AG20443 (cell line): ENCODE measurements at places on chromosomes 16 and 17.

DNA sequence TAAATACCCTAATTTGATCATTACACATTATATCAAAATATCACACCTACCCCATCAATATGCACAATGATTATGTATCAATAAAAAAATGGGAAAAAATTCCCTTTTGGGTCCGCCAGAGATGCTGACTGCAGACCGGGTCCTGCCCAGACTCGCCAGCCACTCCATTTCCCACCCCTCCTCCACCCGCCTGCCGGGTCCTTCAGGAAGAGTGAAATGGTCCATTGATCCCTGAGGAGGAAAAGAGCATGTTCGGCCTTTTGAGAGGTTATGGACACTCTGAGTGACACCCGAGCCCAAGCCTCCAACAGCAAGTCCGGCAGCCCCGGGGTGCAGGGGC is 123.9 kb upstream of the ZFHX3 start:
- DNase-seq = no peak

DNA sequence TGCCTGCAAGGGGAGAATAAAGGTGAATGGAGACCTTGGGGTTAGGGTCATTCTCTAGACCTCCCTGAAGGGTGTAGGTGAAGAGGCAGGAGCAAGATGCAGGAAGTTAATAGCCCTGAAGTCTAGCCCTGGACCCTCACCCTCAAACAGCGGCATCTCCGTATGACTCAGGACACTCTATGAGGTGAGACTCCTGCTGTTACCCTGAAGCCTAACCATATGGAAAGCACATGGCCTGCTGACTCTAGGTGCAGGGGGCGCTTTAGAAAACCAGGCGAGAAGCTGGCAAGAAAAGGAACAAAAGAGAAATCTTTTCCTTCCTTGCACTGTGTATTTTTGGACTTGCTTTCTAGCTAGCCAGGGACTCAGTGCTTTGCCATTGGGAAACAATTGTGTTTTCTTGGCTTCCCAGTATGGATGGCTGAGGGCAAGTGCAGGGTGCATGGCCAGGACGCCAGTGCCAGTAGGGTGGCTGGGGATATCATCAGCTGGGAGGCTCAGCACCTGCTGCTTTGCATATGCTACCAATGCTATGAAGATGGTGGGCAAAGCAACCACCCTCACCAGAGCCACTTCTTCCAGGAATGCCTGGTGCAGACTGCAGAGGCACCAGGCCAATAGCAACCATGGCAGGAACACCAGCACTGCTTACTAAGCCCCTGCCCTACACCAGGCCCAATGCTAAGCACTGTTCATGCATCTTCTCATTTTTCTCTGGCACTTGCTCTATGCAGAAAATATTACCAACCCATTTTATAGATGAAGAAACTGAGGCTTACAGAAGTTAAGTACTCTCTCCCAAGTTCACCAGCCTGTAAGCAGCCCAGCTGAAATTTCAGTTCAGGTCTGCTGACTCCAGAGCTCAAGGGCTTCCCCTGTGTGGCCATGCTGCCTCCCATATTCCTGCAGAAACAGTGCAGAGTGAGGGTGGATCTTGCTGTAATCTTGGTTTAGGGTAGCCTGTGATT is 425.1 kb downstream of the SLC39A11 start:
- DNase-seq = no peak

GRCh38 chr17:78020717-78021108 is 62.2 kb downstream of the TNRC6C start:
- DNase-seq = no peak

- DNase-seq = no peak
Observed at GRCh38 chr16:4240624-4241023, 1.3 kb downstream of the SRL start.

- DNase-seq = no peak
Observed at GRCh38 chr17:9380361-9380760, 195.3 kb downstream of the STX8 start.

DNA sequence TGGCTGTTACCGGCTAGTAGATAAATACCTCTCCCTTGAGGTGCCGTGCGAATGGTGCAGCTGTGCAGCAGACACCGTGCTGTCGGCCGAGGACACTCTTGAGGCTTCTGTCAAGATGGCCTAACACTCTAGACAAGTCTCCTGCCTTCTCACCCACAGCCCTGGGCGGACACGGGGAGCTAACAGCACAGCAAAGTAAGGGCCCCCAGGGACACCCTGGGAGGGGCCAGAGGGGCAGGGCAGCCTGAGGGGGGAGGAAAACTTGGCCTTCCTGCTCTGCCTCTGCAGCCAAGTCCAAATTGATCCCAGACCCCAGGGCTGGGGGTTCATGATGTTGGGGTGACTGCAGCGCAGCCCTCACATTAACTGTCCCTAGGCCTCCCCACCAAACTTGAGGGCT is 210.2 kb downstream of the RPTOR start:
- DNase-seq = no peak

DNA sequence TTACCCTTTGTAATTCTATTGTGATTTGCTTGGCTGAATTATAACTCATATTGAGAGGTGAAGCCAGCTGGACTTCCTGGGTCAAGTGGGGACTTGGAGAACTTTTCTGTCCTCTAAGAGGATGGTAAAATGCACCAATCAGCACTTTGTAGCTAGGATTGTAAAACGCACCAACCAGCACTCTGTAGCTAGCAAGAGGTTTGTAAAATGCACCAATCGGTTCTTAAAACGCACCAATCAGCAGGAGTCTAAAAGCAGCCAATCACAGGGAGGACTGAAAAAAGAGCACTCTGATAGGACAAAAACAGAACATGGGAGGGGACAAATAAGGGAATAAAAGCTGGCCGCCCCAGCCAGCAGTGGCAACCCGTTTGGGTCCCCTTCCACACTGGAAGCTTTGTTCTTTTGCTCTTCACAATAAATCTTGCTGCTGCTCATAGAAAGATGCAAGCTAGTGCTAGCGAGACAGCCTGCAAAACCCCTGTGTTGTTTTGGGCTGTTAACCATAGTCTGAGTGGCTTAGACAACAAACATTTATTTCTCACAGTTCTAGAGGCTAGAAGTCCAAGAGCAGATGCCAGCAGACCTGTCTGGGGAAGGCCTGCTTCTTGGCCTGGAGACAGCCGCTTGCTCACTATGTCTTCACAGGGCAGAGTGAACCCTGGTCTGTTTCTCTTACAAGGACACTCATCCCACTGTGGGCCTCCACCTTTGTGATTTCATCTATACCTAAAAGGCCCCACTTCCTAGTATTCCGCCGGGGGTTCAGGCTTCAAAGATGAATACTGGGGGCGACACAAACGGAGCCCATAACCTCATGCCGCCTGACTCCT is 39.0 kb upstream of the CRISPLD2 start:
- DNase-seq = no peak

- DNase-seq = no peak
Observed at GRCh38 chr16:75868636-75869632, 142.6 kb upstream of the CPHXL start.

DNA sequence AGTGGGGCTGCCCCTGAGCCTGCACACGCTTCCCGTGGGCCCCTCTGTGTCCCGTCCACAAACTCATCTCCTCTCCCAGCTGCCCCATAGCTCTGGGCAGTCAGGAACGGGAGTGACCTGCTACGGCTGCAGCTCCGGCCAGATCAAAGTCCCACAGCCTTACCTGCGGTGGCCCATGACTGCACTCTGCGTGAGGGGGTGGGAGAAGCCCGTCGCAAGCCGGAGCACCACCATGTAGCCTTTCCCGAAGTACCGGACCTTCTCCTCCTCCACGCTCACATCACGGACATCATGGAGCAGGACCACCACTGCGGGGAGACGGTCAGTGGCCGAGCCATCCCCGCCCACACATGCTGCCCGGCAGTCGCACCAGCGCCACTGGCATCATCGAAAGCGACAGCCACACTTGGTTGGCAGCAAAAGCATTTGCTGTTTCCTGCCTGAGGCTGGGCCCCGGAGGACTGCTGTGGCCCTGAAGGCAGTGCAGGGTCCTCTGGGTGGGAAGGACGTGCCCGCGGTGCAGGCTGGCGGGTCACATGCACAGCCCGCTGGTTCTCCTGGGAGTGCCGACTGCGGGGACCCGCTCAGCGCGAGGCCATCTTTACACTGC is 6.2 kb downstream of the CYBC1 start:
- no peak for DNase-seq

GRCh38 chr16:72210555-72210954 is 38.6 kb upstream of the PMFBP1 start:
- no peak for DNase-seq

GRCh38 chr17:77312786-77313599 is 172.2 kb downstream of the SEC14L1 start:
- DNase-seq = peak; percentile 83
